Stimulated activated naive B cell treated with anti-CD40 and anti-IgM and Interleukin-4, amounts not matched to agents 10 μg/mL and 1 μg/mL and 100 μg/mL, for 72 hours (primary cell): ENCODE measurements at places on chromosomes 3 and 15.
A peak's percentile ranks its signal among the peaks of the same experiment; 100 is the strongest.

DNA sequence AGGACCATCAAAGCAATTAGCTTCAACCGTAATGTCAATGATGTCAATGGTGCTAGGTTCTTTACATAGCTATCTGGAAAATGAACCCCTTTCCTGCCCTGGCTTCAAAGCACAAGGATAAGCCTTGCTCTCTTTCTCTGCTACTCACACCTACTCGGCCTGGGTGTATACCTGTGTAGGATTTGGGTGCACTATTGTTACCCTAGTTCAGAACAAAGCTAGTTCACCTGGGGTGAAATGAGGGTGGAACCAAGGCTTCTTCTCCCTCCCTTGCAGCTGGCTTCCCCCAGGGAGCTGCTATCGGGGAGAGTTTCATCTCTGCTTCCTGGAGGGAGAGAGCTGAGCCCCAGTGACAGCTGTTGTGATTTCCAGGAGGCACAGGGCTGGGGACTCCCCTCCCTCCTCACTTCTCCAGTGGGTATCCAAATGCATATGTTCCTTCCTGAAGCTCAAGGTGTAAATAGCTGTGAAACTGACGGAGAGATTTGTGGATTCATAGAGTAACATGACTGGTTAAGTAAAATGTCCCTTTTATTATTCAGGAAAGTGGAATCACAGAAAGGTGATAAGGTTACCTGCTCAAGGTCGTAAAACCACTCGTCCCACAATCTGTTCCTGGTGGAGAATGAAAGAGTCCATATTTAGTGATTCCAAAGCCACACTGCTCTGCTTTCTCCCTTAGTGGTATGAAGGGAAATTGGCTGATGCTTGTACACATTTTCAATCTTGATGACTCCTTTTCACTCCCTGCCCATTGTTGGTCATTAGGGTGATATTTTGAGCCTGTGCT is 11.8 kb upstream of the C3orf70 start:
- no peaks in the 10 kb centered on the region for H3K36me3 ChIP-seq
- H3K4me1 ChIP-seq, result no peaks in the 10 kb centered on the region

GRCh38 chr3:152298393-152299248 is 29.9 kb downstream of the MBNL1 start:
- H3K4me3 ChIP-seq, result peak overlapping the region; percentile 53
- DNase-seq, result peak; percentile 46
- no peaks in the 10 kb centered on the region for H3K27me3 ChIP-seq
- peak overlapping the region; percentile 90 for H3K27ac ChIP-seq
- H3K36me3 ChIP-seq, result peaks cover 40% of the 10 kb centered on the region

DNA sequence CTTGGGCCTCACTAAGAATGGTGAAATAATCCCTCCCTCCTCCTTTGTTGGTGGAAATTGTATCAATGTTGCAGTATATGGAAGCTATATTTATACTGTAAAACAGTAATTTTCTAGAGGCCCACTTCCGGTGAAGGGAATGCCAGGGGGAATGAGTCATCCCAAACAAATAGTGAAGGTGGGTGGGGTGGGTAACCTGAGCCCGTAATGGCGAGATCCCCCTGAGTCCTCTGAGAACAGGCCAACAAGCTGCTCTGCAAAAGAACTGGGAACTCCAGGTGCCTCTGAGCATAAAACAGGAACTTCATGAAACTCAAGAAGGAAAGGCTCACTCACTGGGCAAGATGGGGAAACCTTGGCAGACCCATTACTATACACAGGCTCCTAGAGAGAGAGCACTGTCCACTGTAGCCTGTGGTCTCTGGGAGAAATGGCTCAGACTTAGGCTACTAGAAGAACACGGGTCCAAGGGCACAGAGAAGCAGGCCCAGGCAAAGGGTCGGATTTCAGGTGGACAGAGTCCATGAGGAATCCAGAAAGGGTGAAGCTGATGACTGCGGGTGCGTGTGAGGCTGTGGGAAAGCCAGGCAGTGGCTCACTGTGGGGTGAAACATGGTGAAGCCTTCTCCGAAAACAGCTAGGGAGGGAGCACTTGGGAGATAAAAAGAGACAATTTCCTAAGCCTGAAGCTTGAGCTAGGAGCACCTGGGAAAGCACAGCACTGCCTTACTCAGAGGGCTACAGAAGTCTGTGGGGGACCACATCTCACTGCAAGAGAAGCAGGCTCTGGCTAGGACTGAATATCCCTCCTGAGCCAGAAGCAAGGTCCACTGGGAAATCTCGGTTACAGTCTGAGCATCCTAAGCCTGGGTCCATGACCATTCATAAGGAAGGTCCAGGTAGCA is 19.8 kb downstream of the LARP6 start:
- no peak for DNase-seq
- peaks cover 15% of the 10 kb centered on the region for H3K27me3 ChIP-seq
- no peak overlapping the region for H3K27ac ChIP-seq

- peak overlapping the region; percentile 25 for H3K4me3 ChIP-seq
- peaks cover 11% of the 10 kb centered on the region for H3K36me3 ChIP-seq
- H3K27me3 ChIP-seq, result no peaks in the 10 kb centered on the region
- H3K27ac ChIP-seq, result peak overlapping the region; percentile 56
- peaks cover 79% of the 10 kb centered on the region for H3K4me1 ChIP-seq
These were observed 68.7 kb downstream of the TRAK1 start for GRCh38 chr3:42159706-42160472.

GRCh38 chr15:41659855-41660234 is 360 bp upstream of the MGA start:
- DNase-seq, result no peak
- H3K36me3 ChIP-seq, result peaks cover 14% of the 10 kb centered on the region
- no peaks in the 10 kb centered on the region for H3K27me3 ChIP-seq
- peak overlapping the region; percentile 92 for H3K4me3 ChIP-seq

DNA sequence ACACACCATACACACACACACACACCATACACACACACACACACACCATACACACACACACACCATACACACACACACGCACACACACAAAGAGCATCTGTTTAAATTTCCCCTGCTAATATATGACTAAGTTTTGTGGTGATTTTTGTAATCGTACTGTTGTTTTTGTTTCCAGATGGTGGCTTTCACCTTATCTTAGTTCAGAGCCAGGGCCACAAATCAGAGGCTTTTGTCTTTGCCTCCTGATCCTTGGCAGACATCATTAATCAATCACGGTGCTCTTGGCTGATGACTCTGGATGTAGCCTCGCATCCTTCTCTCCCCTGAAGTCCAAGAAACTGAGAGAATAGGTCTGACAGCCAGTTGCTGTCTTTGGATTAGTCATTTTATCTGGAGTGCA is 52.1 kb downstream of the EDEM1 start:
- H3K27me3 ChIP-seq, result no peaks in the 10 kb centered on the region
- H3K36me3 ChIP-seq, result peaks cover 46% of the 10 kb centered on the region
- DNase-seq, result no peak
- H3K4me1 ChIP-seq, result no peaks in the 10 kb centered on the region
